T follicular helper cell (primary cell): ENCODE measurements at places on chromosomes 11 and 22.

GRCh38 chr11:47051217-47051616 lies 114.7 kb downstream of the CSTPP1 start:
- no peak for DNase-seq

- DNase-seq: no peak
Measured at GRCh38 chr22:41425660-41426365, 20.8 kb downstream of the TOB2 start.

- no peak for DNase-seq
Measured at GRCh38 chr22:46061124-46061500, 84.2 kb upstream of the WNT7B start.

GRCh38 chr11:66953081-66953833 lies 4.9 kb downstream of the PC start:
- no peak for DNase-seq

GRCh38 chr22:49887702-49888101 lies 30.5 kb downstream of the ALG12 start:
- no peak for DNase-seq

- DNase-seq: no peak
Measured at GRCh38 chr11:61757213-61757862, 4.9 kb downstream of the MYRF start.

GRCh38 chr11:61587541-61587941 lies 6.7 kb upstream of the SYT7 start:
- DNase-seq: no peak

GRCh38 chr22:27853424-27853823 lies 51.9 kb upstream of the MN1 start:
- no peak for DNase-seq

- DNase-seq: no peak
Measured at GRCh38 chr11:45265969-45266675, 20.0 kb downstream of the SYT13 start.

DNA sequence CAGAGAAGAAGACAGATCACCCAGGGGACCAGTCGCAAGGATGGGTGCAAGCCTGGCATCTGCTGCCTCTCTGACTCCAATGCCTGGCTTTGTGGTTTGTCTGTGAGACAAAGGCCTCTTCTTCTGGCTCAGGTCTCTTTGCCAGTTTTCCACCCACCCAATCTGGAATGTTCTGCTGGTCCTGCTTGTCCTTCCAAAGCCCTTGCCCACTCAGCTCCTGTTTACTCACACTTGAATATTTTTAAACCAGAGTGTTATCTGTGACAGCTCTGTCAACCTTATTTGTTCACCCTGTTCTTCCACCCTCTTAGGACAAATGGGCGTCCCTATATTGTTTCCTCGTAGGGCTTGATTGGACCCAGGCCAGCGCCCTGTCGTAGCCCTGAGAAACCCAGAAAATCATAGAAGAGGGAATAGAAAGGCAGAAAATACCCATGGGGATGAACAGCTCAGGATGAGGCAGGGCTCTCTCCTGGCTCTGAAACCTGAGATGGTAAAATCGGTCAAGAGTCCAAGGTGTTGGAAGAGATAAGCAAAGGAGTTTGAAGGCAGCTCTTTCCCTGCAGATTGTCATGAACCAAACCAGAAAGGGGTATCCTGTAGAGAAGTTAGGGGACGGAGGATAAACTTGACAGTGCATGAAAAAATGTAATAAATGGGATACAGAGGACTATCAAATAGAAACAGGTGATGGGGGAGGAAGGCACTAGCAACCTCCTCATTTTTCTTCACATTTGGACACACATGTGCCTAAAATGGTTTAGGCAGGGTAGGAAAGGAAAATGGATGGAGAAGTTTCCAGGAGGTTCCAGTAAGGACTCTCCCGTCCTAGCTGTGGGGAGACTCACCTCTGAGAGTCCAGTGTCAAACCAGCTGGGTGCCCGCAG lies 651 bp downstream of the CRYAB start:
- no peak for DNase-seq

DNA sequence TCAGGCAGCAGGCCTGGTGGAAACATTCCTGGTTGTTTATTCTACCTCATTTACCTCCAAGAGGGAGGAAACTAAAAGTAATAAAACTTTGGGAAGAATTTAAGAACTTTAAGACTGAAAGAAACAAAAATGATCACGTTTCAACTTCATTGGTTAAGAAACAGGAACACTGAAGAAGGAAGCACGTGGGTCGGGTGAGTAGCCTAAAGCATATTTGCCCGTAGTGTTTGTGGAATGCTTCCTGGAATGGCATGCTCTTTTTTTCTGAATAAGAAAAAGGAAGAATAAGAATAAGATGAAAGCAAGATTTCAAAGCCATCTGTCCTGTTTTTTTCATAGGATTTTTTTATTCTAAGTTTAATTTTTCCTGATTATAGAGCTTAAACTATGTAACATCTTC lies 83.1 kb downstream of the WNT11 start:
- DNase-seq: no peak

- peak; percentile 6 for DNase-seq
Measured at GRCh38 chr22:39808081-39808480, 85.5 kb downstream of the ENTHD1 start.

GRCh38 chr11:67489885-67490726 lies 7.3 kb downstream of the AIP start:
- DNase-seq: no peak

GRCh38 chr11:69409812-69410645 lies 71.4 kb upstream of the LINC01488 start:
- DNase-seq: no peak

DNA sequence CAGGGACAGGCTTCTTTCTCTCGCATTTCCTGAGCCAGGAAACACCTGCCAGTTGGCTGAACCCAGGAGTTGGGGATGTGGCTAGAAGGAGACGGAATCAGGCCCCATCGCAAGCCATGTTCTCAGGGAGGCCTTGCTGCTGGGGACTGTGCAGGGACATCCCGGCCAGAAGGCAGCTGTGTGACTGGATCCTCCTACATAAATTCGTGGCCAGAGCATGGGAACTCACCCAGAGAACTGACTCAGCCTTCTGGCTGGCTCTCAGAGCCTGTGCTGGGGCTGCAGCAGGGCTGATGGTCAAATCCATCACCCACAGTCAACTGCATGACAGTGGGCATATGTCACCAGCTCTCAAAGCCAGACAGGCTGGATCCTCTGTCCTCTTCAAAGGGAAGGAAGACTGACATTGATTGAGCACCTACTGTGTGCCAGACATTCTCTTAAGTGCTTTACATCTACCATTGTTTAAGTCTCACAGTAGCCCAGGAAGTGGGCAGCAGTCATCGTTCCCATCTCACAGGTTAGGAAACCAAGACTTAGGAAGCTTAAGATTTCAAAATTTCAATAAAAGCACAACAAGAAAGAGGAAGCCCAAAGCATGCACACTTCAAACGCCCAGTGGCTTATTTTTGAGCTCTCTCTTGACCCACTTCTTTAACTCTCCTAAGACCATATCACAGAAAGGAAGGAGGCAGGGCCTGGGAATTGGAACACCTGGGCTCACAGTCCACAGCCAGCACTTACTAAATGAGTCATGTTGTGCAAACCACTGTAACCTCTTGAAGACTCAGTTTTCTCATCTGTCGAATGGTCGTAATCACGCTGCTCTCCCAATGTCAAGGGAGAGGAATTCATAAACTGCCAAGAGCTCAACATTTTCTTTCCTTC lies 30.9 kb upstream of the CACNG2 start:
- no peak for DNase-seq

- DNase-seq: no peak
Measured at GRCh38 chr11:68973219-68973618, 7.6 kb downstream of the MRGPRD start.

DNA sequence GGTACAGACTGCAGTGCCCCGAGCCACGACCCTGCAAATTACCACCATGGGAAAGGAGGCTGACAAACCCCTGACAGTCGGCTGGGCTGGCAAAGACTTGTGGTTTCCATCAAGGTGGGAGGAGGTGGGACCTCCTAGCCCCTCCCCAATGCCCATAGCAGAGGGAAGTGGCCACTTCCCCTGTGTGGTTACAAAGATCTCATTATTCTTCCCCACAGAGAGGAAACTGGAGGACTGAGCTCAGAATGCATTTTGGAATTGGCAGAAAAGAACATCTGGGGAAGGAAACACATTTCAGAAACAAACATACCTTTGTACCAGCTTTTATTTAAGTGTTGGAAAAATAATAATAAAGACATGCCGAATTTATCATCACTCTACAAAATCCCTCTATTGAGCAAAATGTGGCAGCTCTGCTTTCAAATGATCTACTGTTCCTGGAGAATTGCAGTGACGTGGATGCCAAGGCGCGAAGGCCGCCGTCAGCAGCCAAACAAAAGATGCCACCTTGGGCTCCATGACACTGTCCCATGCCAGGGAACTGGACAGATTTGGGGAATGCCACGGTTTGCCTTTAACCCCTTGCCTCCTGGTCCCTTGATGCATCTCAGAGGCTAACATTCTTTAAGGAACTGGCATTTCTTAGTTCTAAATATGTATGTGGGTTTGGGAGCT lies 169.6 kb downstream of the CRYBB2 start:
- DNase-seq: no peak

GRCh38 chr11:94303966-94304958 lies at the start of gene IZUMO1R:
Gene IZUMO1R (plus strand): TSS chr11:94304580. CDS start chr11:94305637, 1,057 bp downstream.
- DNase-seq: no peak

DNA sequence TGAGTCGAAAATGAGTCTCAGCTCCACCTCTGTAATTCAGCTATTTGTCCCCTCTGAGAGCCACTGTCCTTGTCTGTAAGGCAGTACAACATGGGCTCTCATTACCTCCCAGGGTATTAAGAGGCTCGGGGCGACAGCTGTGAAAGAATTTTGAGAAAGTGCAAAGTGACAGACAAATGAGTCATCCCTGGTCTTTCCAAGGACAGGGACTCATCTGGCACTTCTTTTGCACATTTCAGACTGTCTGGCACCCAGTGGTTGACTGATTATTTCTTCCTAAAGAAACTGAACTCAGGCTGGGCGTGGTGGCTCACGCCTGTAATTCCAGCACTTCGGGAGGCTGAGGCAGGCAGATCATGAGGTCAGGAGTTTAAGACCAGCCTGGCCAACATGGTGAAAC lies 62.1 kb upstream of the ARFGAP3 start:
- DNase-seq: no peak

DNA sequence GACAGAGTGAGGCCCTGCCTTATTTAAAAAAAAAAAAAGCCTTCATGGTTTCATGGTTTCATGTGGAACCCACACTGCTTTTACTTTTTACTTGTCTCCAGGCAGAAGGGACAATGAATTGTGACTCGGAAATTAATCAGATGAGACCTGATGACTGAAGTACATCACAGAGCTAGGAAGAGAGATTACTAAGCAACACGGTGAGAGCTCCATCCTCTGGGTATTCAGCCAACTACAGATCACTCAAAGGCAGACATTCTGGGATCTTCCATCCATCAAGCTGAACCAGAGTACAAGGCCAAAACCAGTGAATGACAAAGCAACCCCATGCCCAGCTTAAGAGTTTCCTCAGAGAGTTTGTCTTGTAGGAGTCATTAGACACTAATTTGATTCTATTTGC lies 433.2 kb downstream of the SOX6 start:
- DNase-seq: no peak

- no peak for DNase-seq
Measured at GRCh38 chr11:131598305-131598704, 227.9 kb downstream of the NTM start.
